ENCODE measurements at places on chromosomes 5 and 9. TPM values are rescaled to one million over a fixed set of nuclear protein-coding genes. Genes with fewer than 3 reads are reported as not detected.

- no peak for DNase-seq
Measured at GRCh38 chr5:142186857-142187594, 78.4 kb downstream of the NDFIP1 start.

DNA sequence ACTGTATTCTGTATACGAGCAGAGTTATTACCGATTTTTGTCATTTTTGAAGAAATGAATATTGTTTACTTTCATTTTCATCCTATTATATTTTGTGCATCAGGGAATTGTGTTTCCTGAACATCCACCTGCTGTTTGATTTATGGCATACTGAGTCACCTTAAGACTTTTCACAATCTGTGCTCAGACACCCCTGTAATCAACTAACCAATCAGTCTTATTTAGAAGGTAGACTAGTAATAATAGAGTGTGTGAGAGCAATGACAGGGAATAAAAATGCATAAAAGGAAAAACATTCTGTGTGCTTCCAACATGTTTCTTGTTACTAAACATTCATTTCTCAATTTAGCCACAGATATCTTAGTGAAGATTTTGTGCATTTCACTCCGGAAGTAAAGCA, 1413.6 kb upstream of the ACO1 start:
- no peak for DNase-seq

GRCh38 chr9:131043087-131043486, 34.1 kb downstream of the LAMC3 start:
- peak; percentile 25 for DNase-seq

DNA sequence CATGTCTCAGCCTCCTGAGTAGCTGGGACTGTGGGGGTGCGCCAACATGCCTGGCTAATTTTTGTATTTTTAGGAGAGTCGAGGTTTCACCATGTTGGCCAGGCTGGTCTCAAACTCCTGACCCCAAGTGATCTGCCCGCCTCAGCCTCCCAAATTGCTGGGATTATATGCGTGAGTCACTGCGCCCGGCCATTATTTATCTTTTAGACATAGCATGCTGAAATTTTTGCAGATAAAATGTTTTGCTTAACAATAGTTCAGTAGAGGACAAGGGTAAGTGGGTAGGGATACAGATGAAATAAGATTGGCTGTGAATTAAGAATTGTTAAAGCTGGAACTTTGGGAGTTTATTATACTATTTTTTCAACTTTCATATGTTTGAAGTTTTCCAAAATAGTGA, 150.8 kb upstream of the GRHPR start:
- no peak for DNase-seq

GRCh38 chr5:146948666-146949065, 70.1 kb upstream of the PPP2R2B start:
- DNase-seq, result no peak

DNA sequence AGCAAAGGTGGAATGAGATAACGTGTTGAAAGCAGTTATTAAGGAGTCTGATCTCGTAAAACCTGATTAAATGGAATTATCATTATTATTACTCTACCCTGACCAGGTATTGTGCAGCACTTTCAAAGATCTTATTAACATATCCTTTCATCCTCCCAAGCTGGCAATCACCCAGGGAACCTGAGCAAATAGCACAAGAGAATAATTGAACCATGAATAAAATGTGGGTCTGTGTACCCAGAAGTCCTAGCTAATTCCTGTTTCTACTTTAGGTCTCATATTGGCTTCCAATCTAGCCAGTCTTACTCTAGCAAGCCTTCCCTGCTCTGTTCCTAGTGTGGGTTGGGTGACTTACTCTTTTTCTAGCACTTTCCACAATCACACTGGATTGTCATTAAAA, 162.2 kb upstream of the STK32A start:
- no peak for DNase-seq

GRCh38 chr5:1647580-1647979, 123.8 kb upstream of the LPCAT1 start:
- no peak for DNase-seq

GAPT gene
- polyA plus RNA-seq, result 18.6 TPM

PDGFRB gene
- polyA plus RNA-seq, result 0.20 TPM

GRXCR2 gene
- not detected for polyA plus RNA-seq

BRD3OS gene
- polyA plus RNA-seq, result 2.9 TPM

MZB1 gene
- 0.30 TPM for polyA plus RNA-seq

GRIA1 gene
- not detected for polyA plus RNA-seq

Measured in CD14-positive monocyte (primary cell).